AG08395 (cell line): ENCODE measurements at places on chromosomes 5 and 9.

GRCh38 chr9:17926246-17926645 lies 347.4 kb downstream of the SH3GL2 start:
- DNase-seq: no peak

GRCh38 chr9:92769990-92770359 lies 5.3 kb upstream of the BICD2 start:
- no peak for DNase-seq

- no peak for DNase-seq
These were observed 630.3 kb downstream of the ISL1 start for GRCh38 chr5:52013523-52013922.

- DNase-seq: no peak
These were observed 19.3 kb downstream of the FYB1 start for GRCh38 chr5:39200081-39200480.

DNA sequence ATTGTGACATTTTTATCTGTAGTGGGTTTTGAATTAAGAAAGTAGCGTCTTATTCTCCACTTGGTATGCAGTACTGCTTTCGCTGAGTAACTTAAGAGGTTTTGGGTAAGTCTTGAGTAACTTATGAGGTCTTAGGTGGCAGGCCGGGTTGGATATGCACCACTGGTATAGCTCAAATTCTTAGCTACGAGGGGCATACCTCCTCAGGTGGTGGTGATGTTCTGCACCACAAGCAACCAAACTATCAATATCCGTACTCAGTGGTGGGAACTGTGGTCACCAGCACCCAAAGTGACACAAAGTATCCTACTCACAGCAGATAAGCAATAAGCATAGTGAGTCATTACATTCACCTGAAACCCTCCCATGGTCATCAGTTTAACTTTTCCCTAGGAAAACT lies 13.7 kb downstream of the SMC2 start:
- no peak for DNase-seq
